Hindlimb muscle (tissue), 1 donor: ENCODE measurements at places on chromosomes 11 and 22. TPM values are rescaled to one million over a fixed set of nuclear protein-coding genes. Genes with fewer than 3 reads are reported as not detected.

DNA sequence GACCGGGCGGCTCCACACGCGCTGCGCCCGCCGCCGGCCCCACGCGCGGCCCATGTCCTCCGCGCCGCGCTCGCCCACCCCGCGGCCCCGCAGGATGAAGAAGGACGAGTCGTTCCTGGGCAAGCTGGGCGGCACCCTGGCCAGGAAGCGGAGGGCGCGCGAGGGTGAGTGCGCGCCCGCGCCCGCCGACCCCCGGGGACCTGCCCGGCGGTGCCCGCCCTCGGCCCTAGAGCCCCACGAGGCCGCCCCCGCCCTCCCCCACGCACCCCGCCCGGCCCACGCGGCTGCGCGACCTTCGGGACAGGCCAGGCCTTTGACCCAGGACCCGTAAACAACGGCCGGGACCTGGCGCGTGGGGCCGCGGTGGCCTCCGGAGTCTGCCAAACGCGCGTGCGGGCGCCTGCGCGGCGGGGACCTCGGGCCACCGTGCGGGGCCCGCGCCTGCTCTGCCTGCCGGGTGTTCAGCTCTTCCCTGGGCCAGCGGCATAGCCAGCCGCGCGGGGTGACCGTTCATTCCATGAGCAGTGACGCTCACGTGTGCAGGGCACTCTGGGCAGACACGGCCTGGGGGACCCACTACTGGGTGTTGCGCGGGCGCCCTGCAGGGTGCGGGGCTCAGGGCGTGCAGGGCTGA lies at the start of gene PARVB:
TSS of gene PARVB (plus strand) at position 15 of the 634 bp plus-strand sequence. CDS start at position 53, 38 bp downstream.
- DNase-seq, result no peak

- no peak for DNase-seq
Measured at GRCh38 chr11:111358038-111359001, 20.8 kb downstream of the POU2AF1 start.

GRCh38 chr11:86047275-86047991 lies 21.5 kb downstream of the PICALM start:
- no peak for DNase-seq

GRCh38 chr11:2379466-2380174 lies 2.5 kb downstream of the CD81 start:
- no peak for DNase-seq

DNA sequence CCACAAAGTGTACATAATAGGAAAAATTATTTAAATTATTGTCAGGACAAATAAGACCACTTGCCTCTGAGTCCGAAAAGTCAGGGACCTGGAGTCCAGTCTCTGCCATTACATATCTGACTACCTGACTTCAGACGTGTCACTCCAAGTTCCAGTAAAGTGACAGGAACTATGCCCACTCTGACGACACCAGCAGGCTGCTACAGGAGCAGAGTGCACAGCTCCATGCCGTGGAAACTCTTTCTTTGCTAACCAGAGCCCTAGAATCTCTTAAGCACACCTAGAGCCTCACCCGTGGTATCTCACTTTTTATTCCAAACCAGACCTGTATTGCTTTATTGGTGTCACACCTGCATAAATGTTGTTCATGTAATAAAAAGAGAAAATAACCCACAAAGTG lies 93.7 kb downstream of the PLEKHA7 start:
- DNase-seq, result no peak

DNA sequence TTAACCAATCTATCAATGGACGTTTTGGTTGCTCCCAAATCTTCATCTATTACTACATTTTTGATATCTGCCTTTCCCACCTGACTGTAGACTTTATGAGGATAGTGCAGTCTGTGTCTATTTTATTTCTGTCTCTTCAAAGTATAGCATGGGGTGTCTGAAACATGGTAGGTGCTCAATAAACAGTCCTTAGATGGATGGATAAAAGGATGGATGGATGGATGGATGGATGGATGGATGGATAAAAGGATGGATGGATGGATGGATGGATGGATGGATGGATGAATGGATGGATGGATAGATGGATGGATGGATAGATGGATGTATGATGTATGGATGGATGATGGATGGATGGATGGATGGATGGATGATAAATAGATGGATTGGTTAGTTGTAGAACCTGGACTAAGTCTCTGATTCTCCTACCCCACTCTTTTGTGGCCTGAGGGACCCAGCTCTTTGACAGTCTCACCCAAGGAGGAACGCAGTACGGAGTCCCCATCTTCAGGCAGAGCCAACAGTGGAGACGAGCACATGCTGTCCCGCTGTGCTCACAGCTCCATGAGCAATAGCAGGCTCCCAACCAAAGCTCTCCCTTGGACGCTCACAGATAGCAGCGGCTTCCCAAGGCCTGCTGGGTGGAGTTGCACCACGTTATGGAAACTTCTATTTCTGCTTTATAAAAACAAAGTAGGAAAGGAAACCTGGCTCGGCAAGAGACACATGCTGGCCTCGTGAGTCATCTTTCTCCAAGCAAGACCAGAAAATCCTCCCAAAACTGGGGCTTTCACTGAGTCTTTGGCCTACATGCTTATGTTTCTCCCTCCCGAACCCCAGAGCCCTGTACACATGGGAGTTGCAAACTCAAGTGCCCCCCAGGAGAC lies 448.0 kb downstream of the MIAT start:
- peak; percentile 80 for DNase-seq

DNA sequence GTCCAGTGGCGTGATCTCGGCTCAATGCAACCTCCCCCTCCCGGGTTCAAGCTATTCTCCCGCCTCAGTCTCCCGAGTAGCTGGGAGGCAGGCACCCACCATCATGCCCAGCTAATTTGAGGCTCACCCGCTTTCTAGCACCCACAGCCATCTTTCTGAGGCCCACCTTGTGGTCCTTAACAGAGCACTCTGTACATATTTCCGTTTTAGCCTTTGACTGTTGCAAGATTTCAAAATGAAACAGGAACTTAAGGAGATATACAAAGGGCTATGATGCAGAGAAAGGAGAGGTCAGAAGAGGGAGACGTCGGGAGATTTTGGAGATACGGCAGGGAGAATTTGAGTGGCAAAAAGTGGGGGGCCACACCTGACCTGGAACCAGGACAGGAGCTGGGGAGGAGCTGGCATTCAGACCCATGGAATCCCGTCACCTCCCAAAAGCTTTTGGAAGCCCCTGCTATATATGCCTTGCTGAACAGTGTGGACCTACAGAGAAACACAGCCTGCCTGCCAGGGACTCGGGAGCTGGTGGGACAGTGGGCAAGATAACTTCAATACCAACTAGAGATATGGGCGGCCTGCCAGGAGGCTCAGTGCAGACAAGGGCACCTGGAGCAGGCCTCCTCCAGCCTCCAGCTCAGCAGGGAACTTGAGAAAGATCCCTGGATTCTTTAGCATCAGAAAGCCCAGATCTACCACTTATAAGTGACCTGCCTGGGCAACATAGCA lies 8.0 kb upstream of the CLCF1 start:
- no peak for DNase-seq

DNA sequence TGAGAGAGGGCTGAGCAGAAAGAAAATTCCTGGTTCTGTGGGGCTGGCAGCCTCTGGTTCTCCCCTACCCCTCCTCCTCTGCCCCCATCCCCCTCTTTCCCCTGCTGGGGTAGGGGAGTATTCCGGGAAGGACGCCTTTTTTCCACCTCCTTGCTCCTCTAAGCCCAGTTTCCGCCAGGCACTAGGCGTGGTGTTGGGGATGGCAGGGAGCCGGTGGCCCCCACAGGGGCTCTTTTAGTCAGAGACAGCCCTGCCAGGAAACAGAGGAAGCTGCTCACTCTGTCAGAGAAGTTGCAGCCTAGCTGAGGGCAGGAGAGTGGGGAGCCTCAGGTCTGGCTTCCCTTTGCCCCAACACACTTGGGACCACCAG lies 15.6 kb upstream of the ARHGEF17 start:
- peak; percentile 64 for DNase-seq

- no peak for DNase-seq
Measured at GRCh38 chr22:50572965-50573364, 5.3 kb downstream of the CPT1B start.

- no peak for DNase-seq
Measured at GRCh38 chr11:102254047-102254446, 63.2 kb upstream of the BIRC3 start.

DNA sequence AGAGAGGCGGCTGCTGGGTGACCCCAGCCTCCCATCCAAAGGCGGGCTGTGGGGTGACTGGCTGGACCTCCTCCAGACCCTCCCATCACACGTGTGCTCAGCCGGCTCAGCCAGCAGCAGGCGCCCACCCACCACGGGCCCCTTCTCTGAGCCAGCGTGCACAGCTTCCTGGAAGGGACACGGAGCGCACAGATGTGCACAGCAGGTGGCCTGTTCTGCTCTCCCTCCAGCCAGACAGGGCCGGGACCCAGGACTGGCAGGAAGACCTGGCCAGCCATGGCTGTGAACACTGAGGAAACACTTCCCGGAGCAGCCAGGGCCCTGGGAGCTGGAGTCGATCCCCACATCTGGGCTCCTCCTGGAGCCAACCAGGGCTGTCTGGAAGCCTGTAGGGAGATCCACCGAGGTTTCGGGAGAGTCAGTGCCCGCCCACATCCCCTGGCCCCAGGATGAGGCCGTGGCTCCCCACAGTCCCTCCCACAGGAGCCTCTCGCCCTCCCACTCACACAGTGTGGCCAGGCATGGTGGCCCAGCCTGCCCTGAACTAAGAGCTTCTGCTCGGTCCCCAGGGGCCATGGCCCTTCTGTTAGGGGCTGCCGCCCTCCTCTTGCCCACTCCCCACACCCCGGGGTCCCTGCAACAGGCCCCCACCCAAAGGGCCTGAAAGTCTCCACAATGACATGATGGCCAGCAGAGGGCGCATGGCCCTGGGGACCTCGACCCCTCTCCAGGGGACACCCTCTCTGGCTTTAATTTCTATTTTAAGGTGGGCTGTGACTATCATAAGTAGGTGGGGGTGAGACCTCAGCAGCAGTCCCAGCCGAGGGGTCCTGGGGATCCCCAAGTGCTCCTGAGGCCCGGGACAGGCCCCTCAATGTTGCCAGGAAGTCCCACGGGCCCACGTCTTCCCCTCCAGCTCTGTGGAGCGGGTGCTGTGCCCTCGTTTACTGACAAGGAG lies 90.6 kb upstream of the FGF3 start:
- peak; percentile 68 for DNase-seq

- no peak for DNase-seq
Measured at GRCh38 chr11:21817696-21818095, 375.2 kb upstream of the ANO5 start.

- DNase-seq, result no peak
Measured at GRCh38 chr11:559712-560304, 730 bp downstream of the LMNTD2 start.

GRCh38 chr11:115623021-115623451 lies 118.8 kb upstream of the CADM1 start:
- peak; percentile 77 for DNase-seq

- DNase-seq, result no peak
Measured at GRCh38 chr11:24819006-24819405, 322.2 kb downstream of the LUZP2 start.

- no peak for DNase-seq
Measured at GRCh38 chr22:44157916-44158618, 22.7 kb upstream of the PARVG start.

DNA sequence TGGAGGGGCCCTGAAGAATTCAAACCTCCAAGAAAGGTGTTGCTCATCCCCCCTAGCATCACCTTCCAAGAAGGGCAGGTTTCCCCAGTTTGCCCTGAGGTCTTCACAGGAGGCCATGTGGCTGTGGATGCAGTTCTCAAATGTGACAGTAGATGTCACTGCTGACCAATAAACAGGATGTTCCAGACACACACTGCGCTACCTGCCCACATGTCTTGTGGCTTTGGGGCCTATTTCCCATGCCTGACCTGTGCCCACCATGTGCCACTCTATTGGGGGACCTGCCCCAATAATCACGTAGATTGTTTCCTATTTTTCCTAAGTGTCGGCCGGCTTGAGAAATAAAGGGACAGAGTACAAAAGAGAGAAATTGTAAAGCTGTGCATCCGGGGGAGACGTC lies 4.5 kb downstream of the GSTT2 start:
- peak; percentile 23 for DNase-seq

GRCh38 chr11:117185736-117186430 lies 7.3 kb downstream of the SIDT2 start:
- DNase-seq, result no peak

DNA sequence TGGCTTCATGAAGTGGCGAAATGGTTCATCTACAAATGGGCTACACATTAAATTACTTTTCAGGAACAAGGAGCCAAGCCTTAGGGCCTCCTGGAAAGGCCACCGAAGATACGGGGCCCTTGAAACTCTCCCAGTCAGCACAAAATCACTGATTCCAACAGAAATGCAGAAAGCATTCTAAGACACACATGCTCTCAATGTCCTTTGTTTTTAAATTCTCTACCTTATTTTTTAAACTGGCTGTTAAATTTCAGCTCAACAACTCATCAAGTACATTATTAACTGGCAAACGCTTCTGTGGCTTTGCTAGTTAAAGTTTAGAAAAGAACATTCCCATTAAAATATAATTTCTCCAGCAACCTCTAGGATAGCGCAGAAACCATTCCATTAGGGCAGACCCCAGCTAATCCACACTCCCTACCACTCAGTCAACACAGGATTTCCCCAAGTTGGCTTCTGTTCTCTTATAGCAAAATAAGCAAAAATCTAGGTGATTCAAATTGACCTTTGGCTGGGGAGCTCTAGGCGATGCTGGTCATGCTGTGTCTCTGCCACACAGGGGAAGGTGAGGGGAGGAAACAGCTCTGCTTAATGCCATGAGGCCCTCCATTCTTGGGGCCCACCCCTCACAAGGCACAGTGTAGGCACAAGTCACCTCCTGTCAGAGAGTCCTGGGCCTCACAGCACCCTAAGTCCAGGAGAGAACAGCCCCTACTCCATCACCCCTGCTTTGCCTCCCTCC lies 47.1 kb downstream of the PLEKHA7 start:
- no peak for DNase-seq

- DNase-seq, result peak; percentile 31
Measured at GRCh38 chr11:2268729-2269600, 1.4 kb downstream of the ASCL2 start.

DNA sequence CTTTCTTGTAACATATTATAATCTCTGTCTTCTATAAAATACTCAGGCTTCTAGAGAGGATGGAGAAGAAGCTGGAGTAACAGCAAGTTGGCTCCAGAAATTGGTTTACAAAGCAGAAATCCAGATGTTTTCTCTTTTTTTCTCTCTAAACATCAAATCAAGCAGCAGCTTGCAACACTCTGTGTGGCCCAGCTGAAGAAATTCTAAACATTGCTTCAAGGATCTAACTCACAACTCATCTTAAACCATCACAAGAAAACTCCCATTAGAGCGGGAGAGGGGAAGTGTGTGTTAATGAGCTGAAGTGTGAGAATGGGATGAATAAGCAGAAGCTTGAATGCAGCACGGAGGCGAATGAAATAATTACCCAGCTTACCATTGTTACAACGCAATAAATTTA lies 146.5 kb downstream of the OPCML start:
- DNase-seq, result peak; percentile 16

GRCh38 chr11:124865181-124865901 lies at the start of gene ROBO3:
TSS of gene ROBO3 (plus strand) at chr11:124865432. CDS start at chr11:124865578, 146 bp downstream.
- no peak for DNase-seq

GRCh38 chr11:108727665-108728064 lies 62.8 kb downstream of the DDX10 start:
- DNase-seq, result no peak

PRR33 gene
- polyA plus RNA-seq, result 7.2 TPM

GRM5 gene
- polyA plus RNA-seq, result 0.05 TPM

POU2AF3 gene
- 4.7 TPM for polyA plus RNA-seq

SCGB2A2 gene
- not detected for polyA plus RNA-seq

CEP126 gene
- 2.8 TPM for polyA plus RNA-seq

NAA40 gene
- 17.1 TPM for polyA plus RNA-seq

MMP13 gene
- not detected for polyA plus RNA-seq

CHRM4 gene
- not detected for polyA plus RNA-seq

TANGO2 gene
- polyA plus RNA-seq, result 12.6 TPM
